ENCODE measurements at places on chromosomes 12 and 14.

- no peak for DNase-seq
Observed at GRCh38 chr14:72402377-72402772, 470.1 kb downstream of the RGS6 start.

GRCh38 chr12:5798242-5799015, 146.6 kb downstream of the ANO2 start:
- DNase-seq, result no peak

DNA sequence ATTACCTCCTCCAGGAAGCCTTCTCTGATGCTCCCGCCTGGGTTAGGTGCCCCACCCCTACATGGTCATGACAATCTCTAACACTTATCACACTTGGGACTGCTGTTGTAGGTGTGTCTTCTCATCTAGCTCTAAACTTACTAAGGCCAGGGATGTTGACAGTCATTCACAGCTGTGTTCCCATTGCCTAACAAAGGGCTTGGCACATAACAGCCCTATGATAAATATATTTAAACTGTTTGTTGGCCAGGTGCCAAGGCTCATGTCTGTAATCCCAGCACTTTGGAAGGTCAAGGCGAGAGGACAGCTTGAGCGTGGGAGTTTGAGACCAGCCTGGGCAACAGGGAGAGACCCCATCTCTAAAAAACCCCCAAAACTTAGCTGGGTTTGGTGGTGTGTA, 98.8 kb upstream of the RGS6 start:
- DNase-seq, result no peak

- DNase-seq, result no peak
Observed at GRCh38 chr12:91140026-91140931, 29.0 kb upstream of the LUM start.

DNA sequence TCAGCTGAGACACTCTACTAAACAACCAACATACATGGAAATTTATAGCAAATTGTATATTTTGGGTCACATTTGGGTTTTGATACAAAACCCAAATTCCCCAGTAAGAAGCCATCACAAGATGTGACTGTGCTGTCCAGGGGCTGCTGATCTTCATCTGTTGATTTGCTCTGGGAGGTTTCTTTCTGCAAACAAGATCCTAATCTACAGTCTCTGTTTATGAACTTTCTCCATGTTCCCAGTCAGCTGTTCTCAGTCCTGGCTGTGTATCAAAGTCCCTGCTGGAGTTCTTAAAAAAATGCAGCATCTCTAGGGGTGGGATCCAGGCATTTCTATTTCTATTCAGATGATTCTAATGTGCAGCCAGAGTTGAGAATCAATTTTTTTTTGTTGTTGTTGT, 85.1 kb downstream of the ATP23 start:
- no peak for DNase-seq

GRCh38 chr12:112116232-112117060, 7.9 kb upstream of the NAA25 start:
- DNase-seq, result peak; percentile 54

DNA sequence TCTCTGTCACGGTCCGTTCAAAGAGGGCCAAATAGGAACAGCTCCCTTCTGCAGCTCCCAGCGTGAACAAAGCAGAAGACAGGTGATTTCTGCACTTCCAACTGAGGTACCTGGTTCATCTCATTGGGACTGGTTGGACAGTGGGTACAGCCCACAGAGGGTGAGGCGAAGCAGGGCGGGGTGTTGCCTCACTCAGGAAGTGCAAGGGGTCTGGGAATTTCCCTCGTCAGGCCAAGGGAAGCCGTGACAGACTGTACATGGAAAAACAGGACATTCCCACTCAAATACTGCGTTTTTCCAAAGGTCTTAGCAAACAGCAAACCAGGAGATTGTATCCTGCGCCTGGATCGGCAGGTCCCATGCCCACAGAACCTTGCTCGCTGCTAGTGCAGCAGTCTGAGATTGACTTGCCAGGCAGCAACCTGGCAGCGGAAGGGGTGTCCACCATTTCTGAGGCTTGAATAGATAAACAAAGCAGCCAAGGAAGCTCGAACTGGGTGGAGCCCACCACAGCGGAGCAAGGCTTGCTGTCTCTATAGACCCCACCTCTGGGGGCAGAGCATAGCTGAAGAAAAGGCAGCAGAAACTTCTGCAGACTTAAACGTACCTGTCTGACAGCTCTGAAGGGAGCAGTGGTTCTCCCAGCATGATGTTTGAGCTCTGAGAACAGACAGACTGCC, 22.7 kb downstream of the SLC38A1 start:
- DNase-seq, result no peak

DNA sequence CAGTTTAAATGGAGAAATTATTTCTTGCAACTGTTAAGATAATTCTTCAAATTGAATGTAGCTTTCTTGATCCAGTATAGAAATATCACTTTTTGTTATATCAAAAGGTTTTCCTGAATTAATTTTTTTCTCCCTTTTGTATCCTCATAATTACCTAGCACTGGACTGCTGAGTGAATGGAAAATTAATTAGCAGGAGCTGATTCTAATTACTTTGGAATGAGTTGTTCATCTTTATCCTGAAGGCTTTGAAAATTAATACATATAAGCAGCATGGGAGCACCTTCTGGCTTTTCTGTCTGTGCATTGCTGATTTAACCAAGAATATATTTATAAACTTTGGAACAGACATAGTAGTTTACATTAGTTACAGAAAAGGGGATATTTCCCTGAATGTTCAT, 307.6 kb upstream of the GARIN2 start:
- no peak for DNase-seq

- DNase-seq, result no peak
Observed at GRCh38 chr12:47222520-47223030, 142.8 kb upstream of the AMIGO2 start.

Data from H54 (cell line).